ENCODE measurements at places on chromosomes 5 and 9.

DNA sequence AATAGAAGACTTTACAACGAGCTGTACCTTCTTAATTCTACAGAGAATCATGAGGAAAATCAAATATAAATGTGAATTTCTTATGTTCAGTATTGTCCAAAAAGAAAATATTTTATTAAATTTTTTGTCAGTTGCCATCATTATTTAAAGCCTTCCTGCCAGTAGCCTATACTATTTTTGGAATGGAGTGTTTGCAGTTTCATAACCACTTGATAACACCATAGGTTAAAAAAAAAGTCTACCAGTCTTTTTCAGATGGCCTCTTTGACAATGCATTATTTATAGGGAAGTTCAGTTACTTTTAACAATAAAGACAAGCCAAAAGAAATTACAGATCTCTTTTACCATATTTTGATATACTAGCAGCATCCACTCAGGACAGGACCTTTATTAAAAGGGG lies 80.3 kb upstream of the CCDC152 start:
- DNase-seq, result no peak

GRCh38 chr5:42656651-42657015 lies 100.0 kb upstream of the CCDC152 start:
- no peak for DNase-seq

- no peak for DNase-seq
These were observed 76.0 kb downstream of the VAV2 start for GRCh38 chr9:133916159-133916541.

DNA sequence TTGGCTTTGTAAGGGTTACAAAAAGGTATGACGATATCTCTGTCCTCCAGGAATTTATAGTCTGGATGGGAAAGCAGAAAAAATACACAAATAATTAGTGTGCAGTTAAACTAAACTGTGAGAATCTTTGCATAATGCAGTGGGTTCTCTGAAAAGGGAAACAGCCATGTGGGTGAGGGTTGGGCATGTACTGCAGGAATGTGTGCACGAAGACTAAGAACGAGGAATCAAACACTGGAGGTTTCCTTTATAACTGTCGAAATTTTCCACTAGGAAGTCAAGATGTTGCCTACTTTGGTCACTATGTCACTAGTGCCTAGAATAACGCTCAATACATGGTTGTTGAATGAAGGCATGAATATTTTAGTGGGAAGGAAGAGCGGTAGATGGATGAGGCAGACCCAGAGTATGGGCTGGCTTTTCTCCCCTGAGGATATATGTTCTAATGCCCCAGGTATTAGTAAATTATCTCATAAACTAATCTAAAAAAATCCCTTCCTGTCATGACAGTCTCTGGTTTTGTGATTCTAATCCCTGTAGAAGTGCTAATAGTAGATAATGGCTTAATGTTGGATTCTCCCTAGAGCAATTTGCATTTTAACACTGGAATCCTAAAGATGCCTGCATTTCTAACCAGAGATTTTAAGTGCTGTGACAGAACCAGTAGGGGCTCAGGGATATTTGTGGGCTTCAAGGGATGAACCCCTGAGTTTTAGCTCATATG lies 227.3 kb downstream of the NMUR2 start:
- DNase-seq, result no peak

DNA sequence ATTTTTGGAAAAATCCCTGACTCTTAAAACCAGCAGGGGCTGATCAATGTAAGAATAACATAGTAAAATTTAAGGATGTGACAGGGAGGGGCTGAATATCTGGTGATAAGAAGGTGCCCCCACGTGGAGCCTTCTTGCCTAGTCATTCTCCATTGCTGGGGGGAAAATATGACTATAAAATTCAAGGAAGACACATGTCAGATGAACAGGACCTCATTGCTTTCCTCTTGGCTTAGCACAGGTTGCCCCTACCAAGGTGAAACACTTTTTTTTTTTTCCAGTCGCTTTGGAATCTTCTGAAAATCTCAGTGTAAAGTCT lies 310.9 kb downstream of the EFNA5 start:
- DNase-seq, result no peak

- DNase-seq, result no peak
These were observed 4.5 kb downstream of the MAMDC4 start for GRCh38 chr9:136856541-136857141.

DNA sequence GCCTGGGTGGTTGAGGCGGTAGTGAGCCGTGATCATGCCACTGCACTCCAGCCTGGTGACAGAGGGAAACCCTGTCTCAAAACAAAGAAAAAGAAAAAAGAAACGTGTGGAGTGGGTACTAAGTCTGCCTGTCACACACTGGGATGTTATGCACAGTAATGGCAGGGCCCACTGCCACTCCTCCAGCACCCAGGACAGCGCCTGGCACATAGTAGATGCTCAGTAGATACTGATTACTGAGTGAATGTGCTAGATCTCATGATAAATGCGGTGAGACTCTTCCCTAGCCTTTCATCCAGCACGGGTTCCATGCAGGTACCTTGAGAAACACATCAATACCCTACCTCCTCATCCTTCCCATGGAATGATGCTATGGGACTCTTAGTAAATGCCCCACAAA lies 87.4 kb upstream of the HSPA9 start:
- peak; percentile 47 for DNase-seq

DNA sequence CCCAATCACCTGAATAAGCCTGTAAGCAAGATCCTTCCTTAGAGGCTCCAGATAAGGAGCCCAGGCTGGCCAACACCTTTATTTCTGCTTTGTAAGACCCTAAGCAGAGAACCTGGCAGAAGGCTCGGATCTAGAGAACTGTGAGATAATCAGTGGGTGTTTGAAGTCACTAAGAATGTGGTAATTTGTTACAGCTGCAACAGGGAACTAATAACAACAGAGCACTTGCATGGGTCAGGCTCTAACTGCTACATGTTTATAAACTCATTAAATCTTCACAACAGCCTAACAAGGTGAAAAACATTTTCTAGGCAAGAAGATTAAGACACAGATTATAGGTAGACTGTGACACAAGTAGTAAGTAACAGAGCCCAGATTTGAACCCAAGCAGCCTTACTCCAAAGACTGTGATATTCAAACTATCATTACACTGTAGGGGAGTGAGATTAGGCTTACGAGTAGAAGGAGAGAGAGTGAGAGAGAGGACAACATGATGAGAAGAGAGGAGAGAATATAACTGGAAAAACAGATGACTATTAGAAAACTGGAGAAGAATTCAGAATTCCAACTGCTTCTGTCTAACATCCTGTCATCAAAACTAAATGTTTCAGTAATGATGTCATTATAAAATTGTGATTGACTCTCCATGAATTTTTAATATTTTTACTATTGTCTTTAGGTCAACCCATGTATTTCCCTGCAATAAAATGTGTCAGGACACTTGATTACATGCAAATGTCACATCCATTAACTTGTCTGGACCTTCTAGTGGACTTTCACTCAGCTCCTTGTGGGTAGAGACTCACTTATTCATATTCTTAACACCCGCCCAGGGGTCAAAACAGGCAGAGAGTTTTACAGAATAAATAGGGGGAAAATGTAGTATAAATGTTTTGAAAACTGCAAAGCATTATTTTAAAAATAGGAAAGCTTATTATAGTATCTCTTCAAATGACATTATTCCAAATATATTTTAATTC lies 290.9 kb upstream of the RGMB start:
- DNase-seq, result no peak

DNA sequence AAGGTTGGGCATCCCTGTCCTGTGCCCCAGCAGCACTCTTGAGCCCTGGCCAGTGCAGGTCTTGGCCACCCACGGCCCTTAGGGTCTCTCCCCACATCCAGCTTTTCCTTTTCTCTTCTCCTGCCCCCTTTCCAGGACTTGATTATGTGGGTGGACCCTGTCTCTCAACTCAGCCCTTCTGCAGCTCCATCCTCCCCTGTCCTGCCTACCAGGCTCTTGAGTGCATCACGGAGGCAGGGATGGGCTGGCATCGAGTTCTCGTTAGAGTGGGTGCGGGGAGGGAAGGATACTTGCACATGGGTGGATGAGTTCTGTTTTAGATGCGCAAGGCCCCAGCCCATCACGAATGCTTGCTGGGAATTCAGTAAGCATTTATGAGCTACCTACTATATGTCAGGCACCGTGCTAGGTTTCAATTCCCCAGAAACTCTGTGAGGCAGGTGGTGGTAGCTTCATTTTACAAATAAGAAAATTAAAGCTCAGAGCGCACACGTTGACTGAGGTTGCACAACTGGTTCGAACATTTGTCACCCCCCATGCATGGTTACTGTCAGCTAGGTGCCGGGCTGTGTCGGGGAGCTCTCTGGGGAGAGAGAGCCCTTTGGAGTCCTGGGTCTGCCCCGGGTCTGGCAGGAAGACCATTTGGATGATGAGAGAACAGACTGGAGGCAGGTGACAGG lies 144.6 kb upstream of the PITX1 start:
- DNase-seq, result no peak

- peak; percentile 58 for DNase-seq
These were observed 29.8 kb upstream of the FBP1 start for GRCh38 chr9:94668928-94669729.

DNA sequence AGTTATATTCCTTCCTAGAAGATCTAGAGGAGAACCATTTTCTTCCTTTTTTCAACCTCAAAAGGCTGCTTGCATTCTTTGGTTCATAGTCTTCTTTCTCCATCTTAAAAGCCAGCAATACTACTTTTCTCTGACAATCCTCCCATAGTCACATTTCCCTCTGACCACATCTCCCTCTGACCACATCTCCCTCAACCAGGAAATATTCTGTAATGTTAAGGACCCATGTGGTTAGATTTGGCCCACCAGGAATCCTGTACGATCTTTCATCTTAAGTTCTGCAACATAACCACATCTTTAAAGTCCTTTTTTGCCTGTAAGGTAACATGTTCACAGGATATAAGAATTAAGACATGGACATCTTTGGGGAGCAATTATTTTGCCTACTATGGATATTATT lies 179.4 kb upstream of the SPEF2 start:
- no peak for DNase-seq

- DNase-seq, result no peak
These were observed 1.9 kb upstream of the LCN1 start for GRCh38 chr9:135519179-135519971.

- DNase-seq, result peak; percentile 65
These were observed 368.4 kb upstream of the CCNH start for GRCh38 chr5:87780831-87781760.

DNA sequence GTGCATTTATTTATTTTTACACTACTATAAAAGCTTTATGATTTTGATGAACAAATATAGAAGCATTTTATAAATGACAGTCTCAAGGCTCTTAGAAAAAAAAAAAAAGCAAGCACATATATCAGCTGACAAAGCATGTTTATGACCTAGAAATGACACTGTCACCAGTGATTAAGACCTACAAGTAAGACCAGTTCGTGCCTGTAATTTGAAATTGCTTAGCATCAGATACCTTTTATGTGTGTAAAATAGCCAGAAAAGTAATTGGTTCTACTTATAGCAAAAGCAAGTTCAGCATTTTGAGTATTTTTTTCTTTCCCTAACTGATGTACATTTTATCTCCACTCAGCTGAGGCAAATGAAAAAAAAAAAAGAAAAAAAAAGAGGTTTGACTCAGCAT lies 808.4 kb downstream of the CDH18 start:
- DNase-seq, result no peak

DNA sequence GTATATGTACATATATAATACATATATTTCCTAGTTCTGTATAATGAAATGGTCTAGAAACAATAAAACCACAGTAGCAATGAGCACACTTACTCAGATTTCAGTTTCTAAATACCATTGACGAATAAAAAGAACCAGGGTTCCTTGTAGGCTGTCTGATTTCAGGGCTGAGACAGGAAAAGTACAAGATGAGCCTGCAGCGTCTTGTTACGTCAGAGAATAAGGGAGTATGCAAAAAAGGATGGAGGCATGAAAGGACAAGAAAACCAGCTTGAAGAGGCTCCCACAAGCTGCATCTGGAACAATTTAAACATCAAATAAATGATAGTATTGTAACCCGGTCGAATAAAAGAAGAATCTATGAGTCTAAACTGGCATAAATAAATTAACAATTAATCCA lies 17.8 kb upstream of the TIFAB start:
- no peak for DNase-seq

DNA sequence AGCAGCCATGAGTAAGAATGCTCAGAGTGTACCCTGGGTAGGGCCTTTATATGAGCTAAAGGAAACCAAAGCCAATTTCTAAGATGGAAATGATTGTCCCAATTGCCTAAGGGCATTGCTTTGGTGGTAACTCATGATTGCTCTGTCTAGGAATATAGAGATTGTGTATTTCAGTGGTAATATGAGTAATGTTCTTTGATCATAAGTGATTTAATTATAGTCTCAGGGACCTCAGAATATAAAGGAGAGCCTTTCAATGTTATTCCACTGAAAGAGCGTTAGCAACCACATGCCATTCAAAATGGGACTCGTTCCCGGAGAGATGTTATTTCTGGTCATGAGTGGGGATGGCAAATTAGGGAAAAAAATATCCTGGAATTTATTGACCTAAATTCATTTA lies 340.5 kb downstream of the ARHGEF28 start:
- no peak for DNase-seq

GRCh38 chr5:131288328-131288727 lies 24.5 kb downstream of the CDC42SE2 start:
- no peak for DNase-seq

- no peak for DNase-seq
These were observed 3.2 kb upstream of the P4HA2 start for GRCh38 chr5:132230871-132231270.

DNA sequence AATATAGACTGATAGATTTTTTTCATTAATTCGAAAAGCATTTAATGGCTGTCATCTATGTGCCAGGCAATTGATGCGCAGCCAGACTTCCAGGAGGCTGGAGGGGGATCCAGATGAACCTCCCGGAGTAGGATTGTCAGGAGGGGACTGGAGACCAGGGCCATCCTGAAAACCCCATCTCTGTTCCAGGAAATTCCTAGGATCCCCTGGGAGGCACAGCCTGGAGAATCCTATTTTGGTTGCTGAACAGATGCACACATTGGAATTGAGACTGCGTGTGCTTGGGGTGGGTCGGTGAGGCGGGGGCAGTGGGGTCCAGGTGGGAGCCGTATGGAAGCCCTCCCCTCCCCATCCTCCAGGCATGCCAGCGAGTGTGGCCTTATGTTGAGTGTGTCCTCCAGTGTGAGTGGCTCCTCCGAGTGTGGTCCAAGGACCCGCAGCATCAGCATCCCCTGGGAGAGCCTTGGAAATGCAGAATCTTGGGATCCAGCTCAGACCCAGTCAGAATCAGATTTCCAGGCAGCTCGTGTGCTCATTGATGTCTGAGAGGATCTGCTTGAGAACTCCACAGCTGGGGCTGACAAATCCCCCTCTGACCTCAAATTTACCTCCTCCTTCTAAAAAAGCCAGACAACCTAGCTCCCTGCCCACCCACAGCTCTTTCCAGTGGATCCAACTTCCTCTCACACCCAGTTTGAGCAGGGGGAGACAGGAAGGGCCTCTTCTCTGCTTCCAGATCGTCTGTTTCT lies 38.7 kb downstream of the ROPN1L start:
- DNase-seq, result no peak

DNA sequence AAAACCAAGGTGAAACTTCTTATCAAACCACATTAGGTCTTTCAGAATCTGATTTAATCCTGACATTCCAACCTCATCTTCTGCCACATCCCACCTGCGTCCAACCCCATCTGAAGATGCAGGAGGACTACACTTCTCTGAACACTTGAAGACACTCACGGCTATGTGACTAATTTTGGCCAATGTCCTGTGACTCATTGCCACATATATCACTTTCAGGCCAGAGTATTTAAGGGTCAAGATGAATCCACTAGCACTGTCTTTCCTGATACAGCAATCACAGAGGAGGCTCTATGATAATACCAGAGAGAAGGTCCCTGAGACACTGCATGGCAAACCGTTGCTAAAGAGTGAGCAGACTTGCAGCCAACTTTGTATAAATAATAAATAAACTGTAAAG lies 323.4 kb downstream of the NR2F1-AS1 start:
- no peak for DNase-seq

GRCh38 chr9:17322882-17323864 lies 188.3 kb downstream of the CNTLN start:
- DNase-seq, result no peak

Measured in activated CD4-positive, alpha-beta T cell treated with anti-CD3 and anti-CD28 coated beads, Interleukin-2, amount 50 U/mL, for 48 hours (primary cell).